ENCODE measurements at places on chromosomes 4 and X.
A peak's percentile ranks its signal among the peaks of the same experiment; 100 is the strongest.

GRCh38 chrX:105752338-105752956, 69.9 kb upstream of the NRK start:
- H3K4me1 ChIP-seq: no peaks in the 10 kb centered on the region
- no peak for DNase-seq
- H3K36me3 ChIP-seq: no peaks in the 10 kb centered on the region
- no peaks in the 10 kb centered on the region for H3K27me3 ChIP-seq
- no peak overlapping the region for H3K27ac ChIP-seq

- no peaks in the 10 kb centered on the region for H3K4me1 ChIP-seq
- no peaks in the 10 kb centered on the region for H3K27me3 ChIP-seq
- no peaks in the 10 kb centered on the region for H3K36me3 ChIP-seq
- no peak overlapping the region for H3K4me3 ChIP-seq
Measured at GRCh38 chr4:182818926-182819730, 98.1 kb downstream of the DCTD start.

- no peak overlapping the region for H3K27ac ChIP-seq
- no peaks in the 10 kb centered on the region for H3K36me3 ChIP-seq
- no peaks in the 10 kb centered on the region for H3K27me3 ChIP-seq
- DNase-seq: no peak
- no peak overlapping the region for H3K4me3 ChIP-seq
Measured at GRCh38 chr4:7273738-7274297, 81.5 kb downstream of the SORCS2 start.

GRCh38 chr4:31539284-31540069, 819.3 kb downstream of the PCDH7 start:
- no peak for DNase-seq
- no peaks in the 10 kb centered on the region for H3K27me3 ChIP-seq
- no peaks in the 10 kb centered on the region for H3K36me3 ChIP-seq
- H3K27ac ChIP-seq: no peak overlapping the region
- H3K4me3 ChIP-seq: no peak overlapping the region
- H3K4me1 ChIP-seq: peaks cover 2% of the 10 kb centered on the region

DNA sequence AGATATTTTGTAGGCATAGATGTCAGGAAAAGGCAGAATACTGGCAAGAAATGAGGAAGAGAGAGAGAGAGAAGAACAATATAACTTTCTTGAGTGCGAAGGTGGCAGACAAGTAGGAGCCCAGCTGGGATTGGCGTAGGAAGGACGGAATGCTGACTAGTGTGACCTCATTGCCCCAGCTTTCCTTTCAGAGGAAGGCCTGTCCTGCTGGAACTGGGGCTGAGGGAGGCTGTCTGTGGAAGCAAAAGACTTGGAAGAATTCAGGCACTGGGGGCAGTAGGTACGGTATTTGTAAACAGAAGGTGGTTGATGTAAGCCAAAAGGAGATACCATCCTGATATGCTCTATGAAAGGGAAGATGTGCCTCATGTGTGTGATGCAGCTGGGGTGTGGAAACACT, 818.4 kb downstream of the ADGRL3 start:
- H3K4me3 ChIP-seq: no peak overlapping the region
- H3K27me3 ChIP-seq: no peaks in the 10 kb centered on the region
- H3K4me1 ChIP-seq: no peaks in the 10 kb centered on the region
- peak; percentile 4 for DNase-seq

GRCh38 chrX:11135564-11136185, 24.5 kb downstream of the HCCS start:
- no peak overlapping the region for H3K4me3 ChIP-seq
- H3K4me1 ChIP-seq: no peaks in the 10 kb centered on the region
- H3K27ac ChIP-seq: no peak overlapping the region

- no peaks in the 10 kb centered on the region for H3K36me3 ChIP-seq
- H3K27ac ChIP-seq: no peak overlapping the region
- no peaks in the 10 kb centered on the region for H3K4me1 ChIP-seq
- no peaks in the 10 kb centered on the region for H3K27me3 ChIP-seq
- no peak overlapping the region for H3K4me3 ChIP-seq
Measured at GRCh38 chrX:95058815-95059214, 1384.8 kb downstream of the FAM133A start.

DNA sequence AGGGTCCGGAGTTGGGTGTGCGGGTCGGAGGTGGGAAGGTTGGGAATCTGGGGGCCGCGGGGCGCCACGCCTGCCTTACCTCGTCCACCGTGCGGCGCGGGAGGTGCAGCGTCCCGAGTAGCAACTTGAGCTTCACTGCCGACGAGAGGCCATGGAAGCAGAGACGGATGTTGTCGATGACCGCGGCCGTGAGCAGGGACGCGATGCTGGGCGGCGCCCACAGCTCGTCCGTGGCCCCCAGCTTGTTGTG, 178 bp downstream of the NELFA start:
- H3K4me3 ChIP-seq: peak overlapping the region; percentile 97
- peaks cover 2% of the 10 kb centered on the region for H3K4me1 ChIP-seq
- no peak for DNase-seq
- H3K36me3 ChIP-seq: peaks cover 3% of the 10 kb centered on the region
- no peak overlapping the region for H3K27ac ChIP-seq

DNA sequence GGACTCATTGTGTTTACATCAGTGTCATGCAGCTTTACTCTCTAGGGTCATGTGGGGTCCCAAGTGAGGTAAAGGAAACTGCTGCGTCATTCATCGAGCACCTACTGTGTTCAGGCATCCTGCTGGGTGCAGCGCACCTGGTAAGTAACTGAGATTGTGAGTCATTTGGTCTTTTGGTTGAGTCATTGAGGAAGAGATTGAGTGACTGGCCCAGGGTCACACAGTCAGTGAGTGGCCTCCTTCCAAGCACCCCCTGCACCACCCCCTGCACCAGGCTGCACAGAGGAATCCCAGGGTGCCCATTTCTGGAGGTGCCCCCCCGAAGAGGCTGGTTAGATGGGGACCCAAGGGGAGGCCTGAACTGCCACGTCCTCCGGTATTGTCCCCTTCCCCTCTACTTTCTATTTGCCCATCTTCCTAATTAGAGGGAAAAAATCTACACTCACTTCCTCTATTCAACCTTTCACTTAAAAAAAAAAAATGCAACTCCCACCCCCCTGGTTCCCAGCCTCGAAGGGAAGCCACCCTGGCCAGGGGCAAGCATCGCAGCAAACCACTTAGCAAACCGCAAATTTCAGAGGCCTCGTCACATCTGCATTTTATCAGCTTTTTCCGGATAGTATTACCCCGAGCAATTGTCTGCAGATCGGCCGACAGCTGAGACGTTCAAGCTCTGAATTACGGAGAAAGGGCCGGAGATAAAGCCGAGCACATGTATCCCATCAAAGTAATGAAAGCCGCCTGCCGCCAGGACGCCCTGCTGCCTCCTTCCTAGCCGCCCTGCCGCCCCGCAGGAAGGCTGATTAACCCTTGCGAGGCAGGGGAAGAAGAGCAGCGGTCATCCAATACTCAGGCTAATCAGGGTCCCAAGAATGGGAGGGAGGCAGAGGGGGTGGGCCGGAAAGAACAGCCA, 96.3 kb upstream of the MSX1 start:
- no peak overlapping the region for H3K27ac ChIP-seq
- DNase-seq: no peak
- no peaks in the 10 kb centered on the region for H3K36me3 ChIP-seq
- H3K4me1 ChIP-seq: peaks cover 6% of the 10 kb centered on the region
- no peak overlapping the region for H3K4me3 ChIP-seq

- H3K27ac ChIP-seq: no peak overlapping the region
- no peaks in the 10 kb centered on the region for H3K4me1 ChIP-seq
- no peaks in the 10 kb centered on the region for H3K27me3 ChIP-seq
- no peak for DNase-seq
- no peaks in the 10 kb centered on the region for H3K36me3 ChIP-seq
Measured at GRCh38 chr4:12712648-12713339, 771.3 kb downstream of the RAB28 start.

- no peaks in the 10 kb centered on the region for H3K27me3 ChIP-seq
- no peak for DNase-seq
- no peaks in the 10 kb centered on the region for H3K4me1 ChIP-seq
- H3K36me3 ChIP-seq: no peaks in the 10 kb centered on the region
Measured at GRCh38 chrX:24900234-24900633, 115.5 kb downstream of the ARX start.

- no peak overlapping the region for H3K27ac ChIP-seq
- H3K4me1 ChIP-seq: no peaks in the 10 kb centered on the region
- no peak overlapping the region for H3K4me3 ChIP-seq
- no peaks in the 10 kb centered on the region for H3K27me3 ChIP-seq
- no peaks in the 10 kb centered on the region for H3K36me3 ChIP-seq
- no peak for DNase-seq
Measured at GRCh38 chr4:43243433-43244116, 351.1 kb downstream of the GRXCR1 start.

- H3K27ac ChIP-seq: no peak overlapping the region
- H3K4me3 ChIP-seq: no peak overlapping the region
- H3K4me1 ChIP-seq: peaks cover 4% of the 10 kb centered on the region
- no peak for DNase-seq
- H3K36me3 ChIP-seq: no peaks in the 10 kb centered on the region
Measured at GRCh38 chr4:37666625-37667071, 19.5 kb downstream of the RELL1 start.

DNA sequence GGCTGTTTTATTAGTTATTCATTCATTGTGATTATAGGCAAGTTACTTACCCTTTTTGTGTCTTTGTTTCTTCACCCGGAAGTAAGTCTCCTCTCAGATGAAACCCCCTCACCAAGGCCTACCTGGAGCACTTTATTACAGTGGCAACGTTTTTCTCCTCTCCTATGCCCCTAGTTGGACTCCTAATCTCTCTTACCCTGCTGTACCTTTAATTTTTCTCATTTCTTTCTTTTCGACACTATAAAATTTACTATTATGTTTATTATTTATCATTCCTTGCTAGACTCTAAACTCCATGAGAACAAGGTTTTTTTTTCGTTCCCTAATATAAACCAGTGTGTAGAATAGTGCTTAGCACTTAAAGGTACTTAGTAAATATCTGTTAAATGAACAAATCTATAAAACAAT, 17.5 kb downstream of the STAP1 start:
- H3K27me3 ChIP-seq: no peaks in the 10 kb centered on the region
- no peak overlapping the region for H3K4me3 ChIP-seq
- no peaks in the 10 kb centered on the region for H3K36me3 ChIP-seq
- no peak overlapping the region for H3K27ac ChIP-seq
- no peak for DNase-seq

GRCh38 chrX:39442332-39442731, 641.1 kb downstream of the MID1IP1 start:
- no peak overlapping the region for H3K4me3 ChIP-seq
- H3K36me3 ChIP-seq: no peaks in the 10 kb centered on the region
- H3K4me1 ChIP-seq: 0 out of 2 replicates have a peak, but pooled peaks cover 1% of the 10 kb centered on the region

DNA sequence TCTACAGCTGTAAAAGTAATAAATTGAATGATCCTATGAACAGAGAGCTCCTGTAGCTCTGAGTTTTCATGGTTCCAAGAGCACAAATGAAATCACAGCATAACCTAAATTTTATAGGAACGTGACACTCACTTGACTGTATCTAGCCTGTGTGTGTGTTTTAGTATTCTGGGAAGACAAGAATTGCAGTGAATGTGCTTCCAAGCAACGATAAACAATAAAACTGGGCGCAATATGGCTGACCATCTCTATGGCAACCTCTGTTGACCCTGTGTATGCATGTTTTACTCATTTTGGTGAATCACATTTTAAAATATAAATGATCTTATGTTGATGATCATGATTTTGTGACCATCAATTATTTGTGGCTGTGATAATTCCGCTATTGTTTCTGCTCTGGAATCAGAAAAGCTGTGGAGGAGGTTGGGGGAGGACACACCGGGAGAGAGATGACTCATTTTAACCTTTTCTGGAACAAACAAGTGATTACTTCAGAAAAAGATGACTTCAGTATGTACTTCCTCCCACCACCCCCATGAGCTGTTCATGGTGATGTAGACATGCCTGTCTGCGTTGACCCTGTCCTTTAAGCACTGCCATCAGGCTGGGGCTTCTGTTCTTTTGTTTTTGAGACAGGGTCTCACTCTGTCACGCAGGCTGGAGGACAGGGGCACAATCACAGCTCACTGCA, 31.8 kb downstream of the USP11 start:
- H3K4me3 ChIP-seq: no peak overlapping the region
- no peaks in the 10 kb centered on the region for H3K27me3 ChIP-seq
- H3K4me1 ChIP-seq: no peaks in the 10 kb centered on the region
- H3K27ac ChIP-seq: no peak overlapping the region
- no peaks in the 10 kb centered on the region for H3K36me3 ChIP-seq
- DNase-seq: no peak

- DNase-seq: no peak
- H3K36me3 ChIP-seq: no peaks in the 10 kb centered on the region
- H3K27me3 ChIP-seq: no peaks in the 10 kb centered on the region
- no peak overlapping the region for H3K27ac ChIP-seq
- 0 out of 2 replicates have a peak, but pooled peaks cover 1% of the 10 kb centered on the region for H3K4me1 ChIP-seq
Measured at GRCh38 chr4:139956507-139957017, 197.4 kb downstream of the MAML3 start.

DNA sequence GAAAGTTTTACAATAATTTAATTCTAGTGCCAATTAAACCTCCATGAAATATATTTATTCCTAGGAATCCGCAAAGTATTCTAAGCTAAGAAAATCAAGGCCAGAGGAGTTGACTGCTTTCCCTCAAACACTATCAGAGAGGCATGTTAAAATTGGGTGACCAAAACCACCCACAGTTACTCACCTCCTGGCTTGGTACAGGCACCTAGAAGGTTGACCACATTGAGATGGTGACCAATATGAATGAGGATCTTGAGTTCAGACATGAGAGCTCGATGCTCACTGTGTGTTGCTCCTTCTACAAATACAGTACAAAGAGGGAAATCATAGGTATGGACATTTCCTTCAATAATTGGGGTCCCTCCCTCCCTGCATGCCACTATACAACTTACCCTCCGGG, 29.4 kb downstream of the KDR start:
- no peak for DNase-seq
- H3K4me3 ChIP-seq: no peak overlapping the region
- H3K4me1 ChIP-seq: no peaks in the 10 kb centered on the region

- H3K4me1 ChIP-seq: no peaks in the 10 kb centered on the region
- H3K27ac ChIP-seq: no peak within 1 kb of the TSS
- peak within 1 kb of the TSS; percentile 94 for H3K4me3 ChIP-seq
- DNase-seq: peak; percentile 43
- H3K36me3 ChIP-seq: no peaks in the 10 kb centered on the region
Measured at GRCh38 chrX:115560978-115561604, at the start of gene PLS3. TSS of gene PLS3 (plus strand) at chrX:115561174. CDS start at chrX:115610251, 49,077 bp downstream.

- H3K4me3 ChIP-seq: no peak overlapping the region
- no peaks in the 10 kb centered on the region for H3K36me3 ChIP-seq
- H3K4me1 ChIP-seq: no peaks in the 10 kb centered on the region
- no peak overlapping the region for H3K27ac ChIP-seq
Measured at GRCh38 chr4:53100501-53101190, 238.5 kb downstream of the RASL11B start.

- H3K27me3 ChIP-seq: no peaks in the 10 kb centered on the region
- H3K36me3 ChIP-seq: no peaks in the 10 kb centered on the region
Measured at GRCh38 chr4:18398661-18399060, 377.1 kb upstream of the LCORL start.

DNA sequence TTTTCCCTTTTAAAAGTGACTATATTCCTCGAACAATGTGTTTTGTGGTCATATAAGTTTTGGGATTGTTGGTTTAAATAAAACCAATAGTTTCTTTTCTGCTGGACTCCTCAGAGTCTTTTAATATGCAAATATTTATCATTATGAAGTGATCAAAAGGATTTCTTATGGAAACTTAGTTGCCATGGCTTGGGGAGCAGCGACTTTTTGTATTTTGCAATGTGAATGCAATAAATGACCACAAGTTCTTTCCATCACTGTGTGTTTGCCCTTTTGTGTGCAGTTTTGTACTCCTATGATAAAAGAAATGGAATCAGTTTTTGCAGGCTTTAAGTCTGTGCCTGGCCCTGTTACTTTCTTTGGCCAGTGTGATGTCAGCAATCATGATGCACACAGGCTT, 68.5 kb upstream of the NUDT6 start:
- H3K27ac ChIP-seq: no peak overlapping the region
- H3K4me1 ChIP-seq: no peaks in the 10 kb centered on the region
- no peaks in the 10 kb centered on the region for H3K36me3 ChIP-seq
- no peak for DNase-seq

GRCh38 chr4:122073615-122074014, 78.5 kb upstream of the BLTP1 start:
- no peak for DNase-seq
- H3K27me3 ChIP-seq: no peaks in the 10 kb centered on the region
- H3K4me3 ChIP-seq: no peak overlapping the region
- H3K36me3 ChIP-seq: no peaks in the 10 kb centered on the region
